Amygdala (tissue), 56 donors: ENCODE measurements at places on chromosomes 2 and 18.
A peak's percentile ranks its signal among the peaks of the same experiment; 100 is the strongest.

- DNase-seq: no peak
Measured at GRCh38 chr2:46411985-46412384, 67.4 kb upstream of the TMEM247 start.

DNA sequence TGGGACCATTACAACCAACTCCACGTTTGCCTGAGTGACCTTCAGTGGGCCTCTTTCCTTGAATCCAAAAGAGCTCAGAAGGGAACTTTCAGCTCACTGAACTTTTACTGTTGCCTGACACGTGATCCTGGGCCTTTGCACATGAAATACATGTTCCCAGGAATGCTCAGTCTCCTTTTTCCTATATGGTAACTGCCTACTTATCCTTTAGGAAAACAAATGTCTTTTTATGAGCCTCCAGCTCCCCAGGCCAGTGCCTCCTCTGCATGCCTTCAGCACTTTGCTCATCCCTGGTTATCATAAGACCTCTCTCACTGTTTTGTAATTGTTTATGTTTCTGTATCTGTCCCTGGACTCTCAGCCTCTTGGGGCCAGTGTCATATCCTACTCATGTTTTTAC is 5.1 kb downstream of the PLA2R1 start:
- no peak for DNase-seq

DNA sequence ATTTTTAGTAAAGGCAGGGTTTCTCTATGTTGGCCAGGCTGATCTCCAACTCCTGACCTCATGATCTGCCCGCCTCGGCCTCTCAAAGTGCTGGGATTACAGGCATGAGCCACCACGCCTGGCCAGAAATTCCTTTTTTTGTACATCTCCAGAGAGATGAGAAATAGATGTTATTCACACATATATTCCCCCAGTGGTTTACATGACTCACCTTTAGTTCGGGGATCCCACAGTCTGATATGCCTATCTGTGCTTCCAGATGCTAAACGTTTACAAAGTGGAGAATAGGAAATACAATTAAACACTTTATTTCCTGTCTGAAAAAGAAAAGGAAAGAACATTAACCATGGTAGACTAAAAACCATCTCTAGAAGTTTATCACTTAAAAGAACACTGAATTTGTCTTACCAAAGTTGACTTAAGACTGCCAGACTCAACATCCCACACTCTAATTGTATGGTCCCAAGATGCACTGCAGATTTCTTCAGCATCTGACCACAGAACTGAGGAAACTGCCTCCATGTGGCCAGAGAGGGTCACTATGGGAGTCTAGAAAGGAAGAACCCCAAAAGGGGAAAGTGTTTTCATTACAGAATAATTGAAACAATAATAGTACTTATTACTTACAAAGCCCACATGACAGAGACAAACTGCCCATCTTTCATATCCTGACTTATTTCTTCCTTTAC is 12.6 kb upstream of the ICA1L start:
- no peak for DNase-seq

DNA sequence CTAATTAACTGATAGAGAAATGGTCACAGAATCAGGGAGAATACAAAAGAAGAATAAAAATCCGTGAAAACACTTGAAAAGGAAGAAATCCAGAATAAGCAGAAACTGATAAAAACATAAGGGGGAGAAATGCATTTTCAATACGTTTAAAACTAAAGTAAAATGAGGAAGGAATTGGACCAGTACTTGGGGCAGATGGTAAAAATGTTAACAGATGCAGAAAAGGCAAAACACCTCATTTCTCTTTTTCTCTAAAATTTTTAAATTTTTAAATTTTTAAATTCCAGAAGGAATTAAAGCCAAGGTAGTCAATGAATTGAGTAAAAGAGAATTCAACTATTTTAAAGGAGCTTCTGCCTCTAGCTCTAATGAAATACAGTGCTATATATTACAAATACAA is 353.9 kb downstream of the METTL4 start:
- no peak for DNase-seq

- DNase-seq: no peak
Measured at GRCh38 chr2:122148128-122148767, 392.8 kb downstream of the TSN start.

- no peak for DNase-seq
Measured at GRCh38 chr2:132366421-132367180, 50.0 kb upstream of the GPR39 start.

DNA sequence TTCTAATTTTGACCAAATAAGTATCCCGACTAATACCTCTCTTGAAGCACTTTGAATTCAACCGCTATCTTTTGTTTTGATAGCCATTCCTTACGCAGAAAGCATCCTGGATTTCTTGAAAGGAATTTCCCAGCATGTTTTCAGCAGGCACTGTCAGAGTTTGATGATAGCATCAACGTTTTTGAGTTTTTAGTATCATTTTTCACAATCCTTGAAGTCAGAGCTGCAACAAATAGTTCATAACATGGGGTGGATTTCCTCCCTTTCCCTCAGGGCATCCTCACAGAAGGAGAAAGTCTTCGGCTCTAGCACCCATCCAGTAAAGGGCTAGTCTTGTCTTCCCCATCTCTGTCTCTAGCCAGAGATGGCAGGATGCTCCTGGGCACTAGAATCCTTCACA is 46.2 kb downstream of the ANKRD44 start:
- no peak for DNase-seq

DNA sequence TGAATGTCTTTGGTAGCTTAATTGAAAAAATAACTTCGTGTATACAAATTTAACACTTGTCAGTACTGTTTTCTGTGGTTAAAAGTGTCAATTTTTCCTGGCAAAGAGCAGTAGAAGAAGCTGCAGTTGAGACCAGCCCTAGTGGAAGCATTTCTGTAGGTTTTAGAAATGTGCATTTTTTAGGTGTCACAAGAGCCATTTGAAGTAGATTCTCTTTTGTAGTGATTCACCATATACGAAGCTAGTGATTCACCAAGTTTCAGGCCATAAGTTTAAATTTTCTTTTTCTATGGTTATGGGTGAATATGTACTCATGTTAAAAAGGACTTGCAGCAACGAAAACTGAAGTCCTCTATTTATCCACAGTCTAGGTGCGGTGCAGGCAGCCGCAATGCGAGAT is 4.2 kb downstream of the NABP1 start:
- DNase-seq: no peak

GRCh38 chr2:26570083-26570430 is 71.1 kb downstream of the CIB4 start:
- DNase-seq: no peak

GRCh38 chr2:168784993-168785392 is 17.4 kb upstream of the NOSTRIN start:
- no peak for DNase-seq

GRCh38 chr2:119290859-119291587 is 67.4 kb downstream of the STEAP3 start:
- peak; percentile 43 for DNase-seq

DNA sequence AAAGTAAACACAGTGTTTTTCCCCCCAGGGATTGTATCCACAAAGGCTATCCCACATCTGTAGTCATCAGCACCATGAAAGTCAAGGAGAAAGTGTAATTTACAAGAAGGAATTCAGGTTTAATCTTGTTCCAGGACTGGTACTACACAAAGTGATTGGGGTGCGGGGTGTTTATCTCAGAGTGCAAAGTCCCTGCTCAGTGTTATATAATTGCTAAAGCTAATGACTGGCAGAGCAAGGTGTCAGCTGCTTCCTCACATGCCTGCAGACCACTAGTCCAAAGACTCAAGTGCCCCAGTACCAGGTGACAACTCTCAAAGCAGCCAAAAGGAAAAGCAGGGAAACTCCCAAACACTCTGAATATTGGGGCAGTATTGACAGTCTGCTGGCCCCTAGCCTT is 40.4 kb upstream of the PDCL3 start:
- DNase-seq: no peak

GRCh38 chr2:70807102-70807827 is 13.1 kb downstream of the CLEC4F start:
- no peak for DNase-seq

- DNase-seq: no peak
Measured at GRCh38 chr2:26687328-26687727, 5.2 kb upstream of the KCNK3 start.

DNA sequence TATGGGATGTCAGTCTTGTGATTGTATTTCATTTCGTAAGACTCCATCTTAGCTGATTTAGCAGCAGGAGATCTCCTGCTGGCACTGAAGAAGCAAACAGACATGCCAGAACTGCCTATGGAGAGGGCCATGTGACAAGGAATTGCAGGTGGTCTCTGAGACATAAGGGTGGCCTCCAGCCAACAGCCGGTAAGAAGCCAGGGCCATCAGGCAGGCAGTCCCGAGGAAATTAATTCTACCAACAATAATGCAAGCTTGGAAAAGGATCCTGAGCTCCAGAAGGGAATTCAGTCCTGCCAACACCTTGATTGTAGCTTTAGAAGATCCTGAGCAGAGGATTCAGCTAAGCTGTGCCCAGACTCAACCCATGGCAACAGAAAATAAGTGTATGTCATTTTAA is 87.1 kb upstream of the DNAJC10 start:
- no peak for DNase-seq

- DNase-seq: no peak
Measured at GRCh38 chr2:167052825-167053224, 164.5 kb downstream of the XIRP2 start.

DNA sequence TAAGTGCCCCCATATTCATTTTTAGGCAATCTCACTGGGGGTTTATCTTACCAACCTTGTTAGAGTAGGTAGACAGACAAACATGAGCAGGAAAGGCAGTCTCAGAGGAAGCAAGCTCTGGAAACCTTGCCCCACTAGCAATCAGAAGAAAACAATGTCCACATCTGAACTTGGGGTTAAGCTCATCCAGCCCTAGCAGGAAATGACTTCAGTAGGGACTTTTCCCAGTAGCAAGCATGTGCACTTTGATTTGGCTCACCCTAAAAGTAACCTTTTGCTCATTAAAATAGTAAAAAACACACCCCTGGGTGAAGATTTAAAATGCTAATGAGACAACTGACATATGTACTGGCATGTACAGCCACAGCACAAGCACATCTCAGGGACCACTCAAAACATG is 175.5 kb downstream of the AKAIN1 start:
- no peak for DNase-seq

GRCh38 chr2:8570637-8571036 is 111.2 kb upstream of the ID2 start:
- no peak for DNase-seq

DNA sequence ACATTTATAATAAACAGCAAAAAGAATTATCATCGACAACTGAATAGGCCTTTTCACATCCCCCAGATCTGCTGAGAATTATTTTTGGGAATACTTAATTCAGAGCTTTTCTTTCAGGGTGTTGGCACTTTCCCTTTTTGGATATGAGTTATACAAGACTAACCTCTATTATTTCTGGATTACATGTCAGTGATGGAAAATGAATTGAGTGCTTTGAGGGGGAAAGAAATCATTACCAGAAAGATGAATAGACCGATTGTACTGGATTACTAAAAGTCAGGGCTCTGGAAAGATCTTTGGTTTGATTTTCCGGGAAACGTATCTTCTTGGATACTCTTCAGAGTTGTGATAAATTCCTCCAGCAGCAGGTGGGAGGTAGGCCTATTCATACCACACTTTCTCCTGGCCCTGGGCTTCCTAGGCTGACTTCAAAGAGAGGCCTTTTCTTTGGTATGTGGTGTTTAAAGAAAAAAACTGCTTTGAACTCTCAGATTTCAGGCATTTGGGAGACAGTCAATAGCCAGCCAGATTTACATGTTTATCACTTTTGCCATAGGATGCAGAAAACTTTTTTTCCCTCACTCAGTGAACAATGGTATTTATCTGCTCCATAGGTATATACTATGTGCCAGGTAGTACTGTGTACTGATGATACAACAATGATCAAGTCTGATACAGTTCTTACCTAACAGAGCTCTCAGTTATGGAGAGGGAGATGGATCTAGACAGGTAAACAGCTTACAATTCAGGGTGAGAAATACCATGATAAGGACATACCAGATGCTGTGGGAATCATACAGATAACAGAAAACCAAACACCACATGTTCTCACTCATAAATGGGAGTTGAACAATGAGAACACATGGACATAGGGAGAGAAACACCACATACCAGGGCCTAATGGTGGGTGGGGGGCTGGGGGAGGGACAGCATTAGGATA is 63.3 kb upstream of the ACTR3 start:
- no peak for DNase-seq

DNA sequence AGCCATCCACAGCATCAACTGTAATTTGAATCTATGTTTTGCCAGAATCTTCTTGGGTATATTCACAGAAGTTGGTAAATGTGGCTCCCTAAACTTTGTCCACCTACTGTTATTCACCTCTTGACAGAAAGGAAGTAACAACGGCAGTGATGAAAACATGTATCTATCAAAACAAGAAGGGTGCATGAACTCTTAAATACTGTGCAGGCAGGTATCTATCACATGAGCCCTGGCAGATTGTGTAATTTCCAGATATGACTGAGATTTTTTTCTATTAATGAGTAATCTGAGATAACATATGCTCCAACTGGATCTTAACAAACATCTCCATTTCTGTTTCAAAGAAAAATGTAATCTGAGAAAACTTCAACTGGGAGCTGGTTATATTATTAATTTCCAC is 36.6 kb downstream of the SFT2D3 start:
- no peak for DNase-seq

GRCh38 chr2:128237081-128237534 is 81.6 kb downstream of the HS6ST1 start:
- DNase-seq: no peak

- no peak for DNase-seq
Measured at GRCh38 chr18:713135-713490, 683 bp upstream of the ENOSF1 start.

- DNase-seq: no peak
Measured at GRCh38 chr2:221097568-221097915, 474.6 kb downstream of the EPHA4 start.

DNA sequence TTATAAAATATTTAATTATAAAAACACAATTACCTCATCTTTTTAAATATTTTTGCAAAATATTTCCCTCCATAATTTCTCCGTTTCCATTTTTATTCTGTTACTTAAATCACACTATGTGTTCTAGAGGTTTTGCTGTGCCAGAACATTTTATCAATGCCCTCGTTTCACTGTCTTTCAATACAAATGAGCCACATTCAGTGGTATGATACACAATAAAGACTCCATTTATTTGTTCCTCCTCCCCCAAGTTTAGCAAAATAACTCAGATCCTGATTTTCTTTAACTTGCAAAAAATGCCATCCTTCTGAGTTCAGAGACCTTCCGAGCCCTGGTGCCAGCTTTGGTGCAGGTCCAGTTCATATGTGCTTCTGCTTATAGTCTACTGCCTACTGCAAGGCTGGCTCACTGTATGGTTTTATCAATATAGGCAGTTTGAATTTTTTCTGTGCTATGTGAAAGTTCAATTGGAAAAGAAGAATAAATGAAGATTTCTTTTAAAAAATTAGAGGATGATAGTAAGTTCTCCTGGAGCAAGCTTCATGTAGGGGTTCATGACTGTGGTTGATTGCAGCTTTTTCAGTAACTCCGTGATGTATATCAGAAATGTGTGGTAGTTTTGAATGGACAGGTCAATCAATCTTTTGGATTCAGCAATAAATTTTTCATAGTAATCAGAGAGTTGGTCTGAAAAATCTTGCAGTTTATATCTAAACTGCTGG is 42.5 kb downstream of the APOB start:
- DNase-seq: no peak

- DNase-seq: no peak
Measured at GRCh38 chr2:110946902-110947301, 173.8 kb upstream of the BCL2L11 start.
